AG08396 (cell line): ENCODE measurements at places on chromosomes 2 and 18.
A peak's percentile ranks its signal among the peaks of the same experiment; 100 is the strongest.

DNA sequence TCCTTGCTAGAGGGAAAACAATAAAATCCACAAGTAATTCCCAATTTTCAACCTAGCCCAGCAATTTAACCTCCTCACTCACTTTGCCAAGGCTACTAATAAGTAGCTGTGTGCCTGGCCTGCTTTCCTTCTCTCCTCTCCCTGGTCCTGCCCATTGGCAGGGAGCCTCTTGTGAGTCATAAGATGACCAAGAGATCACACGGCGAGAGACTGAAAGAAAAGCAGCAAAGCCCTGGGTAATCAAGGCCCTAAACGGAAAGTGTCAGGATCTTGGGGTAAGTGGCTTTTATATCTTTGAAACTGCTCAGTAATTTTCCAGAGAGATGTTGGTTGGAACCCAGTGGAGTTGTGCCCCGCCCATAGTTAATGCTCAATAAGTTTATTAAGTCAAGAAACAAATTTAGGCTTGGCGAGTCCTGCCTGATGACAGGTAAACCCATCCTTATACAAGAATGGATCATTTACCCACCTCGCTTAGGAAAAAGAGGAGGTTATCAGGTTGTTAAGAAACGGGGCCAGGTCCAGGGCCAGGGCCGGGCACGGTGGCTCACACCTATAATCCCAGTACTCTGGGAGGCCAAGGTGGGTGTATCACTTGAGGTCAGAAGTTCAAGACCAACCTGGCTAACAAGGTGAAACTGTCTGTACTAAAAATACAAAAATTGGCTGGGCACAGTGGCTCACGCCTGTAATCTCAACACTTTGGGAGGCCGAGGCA is 10.0 kb upstream of the ADAM17 start:
- DNase-seq = peak; percentile 82

- DNase-seq = no peak
Observed at GRCh38 chr18:55513161-55513560, 74.8 kb downstream of the TCF4 start.

DNA sequence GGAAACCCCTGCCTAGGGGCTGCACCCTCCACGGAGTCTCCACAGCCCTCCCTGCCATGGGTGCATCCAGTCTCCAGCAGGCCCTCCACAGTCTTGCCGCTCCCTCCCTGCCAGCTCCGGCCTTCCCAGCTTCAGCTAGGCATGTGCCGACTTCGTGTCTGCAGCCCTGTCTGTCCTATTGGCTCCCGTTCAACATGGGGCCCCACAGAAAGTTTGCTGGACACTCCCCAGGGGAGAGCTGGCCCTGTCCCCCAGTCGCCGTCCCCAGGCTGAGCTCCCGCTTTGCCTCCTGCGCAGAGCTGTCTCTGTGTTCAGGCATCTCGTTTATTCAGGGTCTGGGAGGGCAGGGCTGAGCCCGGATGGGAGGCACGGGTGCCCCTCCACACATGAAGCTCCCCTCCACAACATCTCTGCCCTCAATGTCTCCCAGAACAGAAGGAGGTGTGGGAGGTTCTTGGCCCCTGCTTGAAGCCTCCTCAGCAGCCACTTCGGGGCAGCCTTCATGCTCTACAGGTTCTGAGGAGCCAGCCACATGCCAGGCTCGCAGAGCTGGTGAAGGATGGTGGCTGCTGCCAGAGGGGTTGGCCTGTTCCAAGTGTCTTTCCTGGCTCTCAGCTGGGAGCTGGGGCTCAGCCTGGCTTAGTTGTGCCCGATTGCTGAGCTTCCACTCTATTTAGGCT is 120.1 kb upstream of the PXDN start:
- DNase-seq = no peak

DNA sequence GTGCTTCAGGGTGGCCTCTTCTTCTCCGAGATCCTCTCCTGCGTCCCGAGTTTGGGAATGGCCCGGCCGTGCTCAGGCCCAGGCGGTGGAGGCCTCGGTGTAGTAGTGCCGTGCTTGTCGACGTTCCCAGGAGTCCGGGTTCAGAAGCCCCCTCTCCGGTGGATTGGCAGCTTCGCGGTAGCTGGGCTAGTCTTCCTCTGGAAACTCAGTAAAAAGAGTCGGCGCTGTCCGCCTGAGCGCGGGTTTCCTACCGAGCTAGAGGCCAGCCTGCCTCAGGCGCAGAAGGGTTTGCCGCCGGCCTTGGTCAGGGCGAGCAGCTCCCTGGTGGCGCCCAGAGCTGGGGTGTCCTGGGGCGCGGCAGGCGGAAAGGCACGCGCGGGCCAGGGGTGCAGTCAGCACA is 3.2 kb downstream of the RALBP1 start:
- DNase-seq = no peak

DNA sequence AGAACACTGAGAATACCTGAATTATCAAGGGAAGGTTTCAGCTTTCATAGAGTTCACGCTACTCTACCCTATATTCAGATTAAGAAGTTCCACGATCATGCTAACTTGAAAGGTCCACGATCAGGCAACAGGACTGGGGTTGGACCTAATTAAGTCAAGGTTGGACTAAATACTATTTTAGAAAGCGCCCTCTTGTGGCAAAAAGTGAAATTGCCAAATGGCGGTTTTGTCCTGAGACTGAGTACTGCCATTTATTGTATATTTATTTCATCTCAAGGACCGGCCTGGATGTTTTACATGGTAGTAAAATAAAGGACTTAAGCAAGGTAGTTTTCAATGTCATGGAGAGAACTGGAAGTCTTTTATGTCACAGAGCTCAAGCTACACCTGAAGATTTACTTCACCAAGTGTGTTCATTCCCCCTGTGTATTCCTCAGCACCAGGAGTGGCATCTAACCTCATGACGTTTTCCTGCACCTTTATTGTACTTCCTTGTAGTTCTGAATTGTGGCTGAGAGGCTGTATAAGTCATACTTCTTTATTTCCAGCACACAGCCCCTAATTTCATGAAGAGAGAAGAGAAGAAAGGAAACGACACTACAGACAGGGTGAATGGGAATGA is 56.8 kb downstream of the SRD5A2 start:
- peak; percentile 53 for DNase-seq

DNA sequence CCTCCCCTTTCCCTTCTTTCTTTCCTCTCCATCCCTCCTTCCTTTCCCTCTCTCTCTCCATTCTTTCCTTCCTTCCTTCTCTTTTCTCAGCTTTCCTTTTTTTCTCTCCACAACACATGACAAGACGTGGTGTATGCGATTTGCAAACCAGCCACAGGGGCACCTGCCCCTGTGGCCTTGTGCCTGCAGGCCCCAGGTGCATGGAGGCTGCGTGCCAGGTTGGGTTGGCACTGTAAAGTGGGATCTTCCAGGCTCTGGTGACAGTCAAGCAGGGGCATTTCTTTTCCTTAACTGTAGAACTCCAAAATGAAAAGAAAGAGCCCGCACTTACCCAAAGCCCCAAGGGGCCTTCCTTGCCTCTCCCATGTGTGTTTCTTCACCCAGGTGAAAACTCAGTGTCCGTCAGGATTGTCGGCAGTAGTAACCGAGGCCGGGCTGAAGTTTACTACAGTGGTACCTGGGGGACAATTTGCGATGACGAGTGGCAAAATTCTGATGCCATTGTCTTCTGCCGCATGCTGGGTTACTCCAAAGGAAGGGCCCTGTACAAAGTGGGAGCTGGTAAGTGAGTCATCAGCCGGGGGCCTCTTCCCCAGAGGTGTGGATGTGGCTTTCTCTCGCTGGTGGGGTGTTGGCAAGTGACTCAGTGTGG is 50.9 kb downstream of the MARCO start:
- no peak for DNase-seq

- DNase-seq = no peak
Observed at GRCh38 chr2:119249855-119250717, 26.5 kb downstream of the STEAP3 start.

DNA sequence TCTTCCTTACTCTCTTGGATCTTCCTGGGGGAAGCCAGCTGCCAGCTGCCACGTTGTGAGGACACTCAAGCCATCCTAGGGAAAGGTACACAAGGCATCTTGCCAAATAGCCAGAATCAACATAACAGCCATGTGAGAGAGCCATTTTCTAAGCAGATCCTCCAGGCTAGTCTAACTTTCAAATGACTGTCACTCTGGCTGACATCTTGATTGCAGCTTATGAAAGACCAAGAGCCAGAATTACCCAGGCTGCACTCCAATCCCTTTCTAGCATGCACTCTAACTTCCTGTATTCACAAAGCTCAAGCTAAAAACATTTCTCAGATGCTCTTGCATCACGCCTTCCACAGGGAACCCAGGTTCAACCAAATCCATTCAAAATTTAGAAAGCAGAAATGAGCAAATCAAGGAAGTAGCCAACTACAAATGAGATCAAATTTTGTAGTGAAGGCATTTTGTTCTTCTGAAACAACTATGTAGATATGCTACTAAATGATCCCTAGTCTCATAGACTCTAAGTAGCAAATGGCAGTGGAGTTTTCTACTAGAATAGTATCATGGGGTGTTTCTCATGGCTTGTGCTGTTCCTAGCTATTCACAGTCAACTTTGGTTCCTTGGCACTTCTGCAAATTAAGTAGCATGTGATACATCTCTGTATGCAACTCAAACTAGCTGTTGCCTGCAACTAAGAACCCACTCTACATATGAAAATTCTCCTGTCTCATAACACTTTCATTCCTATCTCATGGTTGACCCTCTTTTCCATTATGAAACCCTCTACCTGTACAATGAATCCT is 281.9 kb downstream of the ZEB2 start:
- no peak for DNase-seq

- DNase-seq = no peak
Observed at GRCh38 chr2:171271386-171271785, 110.7 kb upstream of the TLK1 start.

DNA sequence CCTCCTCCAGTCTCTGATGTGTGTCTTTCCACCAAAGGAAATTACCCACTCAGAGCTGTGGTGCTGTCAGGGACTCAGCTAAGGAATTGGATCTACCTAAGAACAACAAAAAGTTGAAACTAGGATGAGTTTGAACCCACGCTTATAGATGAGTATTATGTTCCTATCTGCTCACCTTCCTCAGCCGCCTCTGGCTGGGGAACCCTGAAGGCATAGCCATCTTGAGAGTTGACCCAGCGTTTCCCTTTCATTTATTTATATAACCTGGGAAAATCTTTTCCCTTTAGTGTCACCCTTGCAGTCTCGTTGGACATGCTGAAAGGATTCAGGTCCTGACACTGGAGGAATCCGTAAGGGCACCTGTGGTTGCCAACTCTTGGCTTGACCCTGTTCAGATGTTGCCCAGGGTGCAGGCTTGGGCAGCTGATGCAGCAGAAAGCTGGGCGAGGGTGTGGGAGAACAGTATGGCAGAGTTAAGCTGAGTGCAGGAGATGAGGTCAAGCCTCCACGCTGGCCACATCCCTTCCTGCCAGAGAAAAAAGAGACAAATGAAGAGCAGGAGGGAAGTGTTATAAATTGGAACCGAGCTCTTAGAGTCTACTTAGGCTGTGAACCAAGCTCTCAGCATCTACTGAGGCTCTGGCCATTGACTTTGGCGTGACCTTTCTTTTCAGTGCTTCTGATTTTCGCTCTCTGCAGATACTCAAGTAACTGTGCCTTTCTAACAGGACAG is 1.9 kb downstream of the CDH20 start:
- no peak for DNase-seq

- DNase-seq = no peak
Observed at GRCh38 chr2:202486351-202486750, 110.2 kb downstream of the BMPR2 start.

DNA sequence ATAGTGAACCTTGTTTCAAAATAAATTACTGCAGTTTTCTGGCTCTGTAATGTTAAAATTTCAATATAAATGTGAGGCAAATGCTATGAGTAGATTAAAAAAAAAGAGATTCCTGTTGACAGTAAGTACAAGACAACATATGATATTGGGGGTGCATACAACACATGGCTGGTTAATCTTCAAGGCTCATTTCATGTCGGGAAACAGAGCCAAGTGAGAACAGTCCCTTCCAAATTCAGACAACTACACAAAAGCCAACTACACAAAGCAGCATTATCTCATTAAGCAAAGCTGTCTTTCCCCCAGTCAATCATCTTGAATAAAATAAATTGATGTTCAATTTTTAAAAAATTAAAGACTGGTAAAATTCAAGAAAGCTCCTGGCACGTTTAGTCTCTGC is 549.2 kb downstream of the CCDC85A start:
- no peak for DNase-seq

DNA sequence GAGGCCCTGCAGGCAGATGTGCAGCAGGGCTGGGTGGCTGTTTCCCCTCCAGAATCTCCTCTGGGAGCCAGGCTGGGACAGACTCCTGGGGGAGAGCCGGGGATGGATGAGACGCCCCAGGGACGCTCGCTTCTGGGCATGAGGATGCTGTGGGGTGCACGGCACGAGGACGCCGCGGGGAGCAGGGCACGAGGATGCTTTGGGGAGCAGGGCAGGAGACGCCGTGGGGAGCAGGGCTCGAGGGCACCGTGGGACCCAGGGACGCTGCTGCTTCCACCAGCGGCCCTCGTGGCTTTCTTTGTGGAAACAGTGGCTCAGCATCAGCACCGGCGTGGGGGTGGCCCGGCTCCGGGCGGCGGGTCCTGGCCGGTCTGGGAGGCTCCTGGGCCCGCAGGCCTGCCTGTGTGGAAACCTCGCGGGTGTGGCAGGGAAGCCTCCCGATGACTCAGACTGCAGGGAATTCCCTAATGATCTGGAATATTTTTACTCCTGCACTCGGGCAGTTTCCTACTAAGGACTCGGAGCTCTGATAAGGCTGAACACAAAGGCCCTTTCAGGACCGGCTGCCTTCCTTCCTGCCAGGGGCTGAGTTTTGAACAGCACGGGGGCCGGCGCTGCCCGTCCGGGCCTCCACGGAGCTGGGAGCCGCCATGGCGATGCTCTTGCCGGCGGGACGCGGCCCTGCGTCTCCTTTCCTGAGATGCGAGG is 62.6 kb downstream of the NFATC1 start:
- DNase-seq = peak; percentile 95

- DNase-seq = no peak
Observed at GRCh38 chr18:47313901-47314300, 62.4 kb upstream of the SKOR2 start.

- no peak for DNase-seq
Observed at GRCh38 chr2:29751390-29751789, 170.0 kb downstream of the ALK start.

- no peak for DNase-seq
Observed at GRCh38 chr2:57146951-57147350, 899.7 kb upstream of the VRK2 start.
